ENCODE measurements at places on chromosomes 5 and 9.
A peak's percentile ranks its signal among the peaks of the same experiment; 100 is the strongest.

GRCh38 chr9:9754186-9754585 is 858.6 kb downstream of the PTPRD start:
- no peak for DNase-seq

- peak; percentile 80 for DNase-seq
Measured at GRCh38 chr9:122370869-122371755, at the start of gene PTGS1. TSS of gene PTGS1 (plus strand) at chr9:122371024. CDS start at chr9:122371085, 61 bp downstream.

GRCh38 chr9:137320555-137321384 is 18.7 kb upstream of the NRARP start:
- no peak for DNase-seq

DNA sequence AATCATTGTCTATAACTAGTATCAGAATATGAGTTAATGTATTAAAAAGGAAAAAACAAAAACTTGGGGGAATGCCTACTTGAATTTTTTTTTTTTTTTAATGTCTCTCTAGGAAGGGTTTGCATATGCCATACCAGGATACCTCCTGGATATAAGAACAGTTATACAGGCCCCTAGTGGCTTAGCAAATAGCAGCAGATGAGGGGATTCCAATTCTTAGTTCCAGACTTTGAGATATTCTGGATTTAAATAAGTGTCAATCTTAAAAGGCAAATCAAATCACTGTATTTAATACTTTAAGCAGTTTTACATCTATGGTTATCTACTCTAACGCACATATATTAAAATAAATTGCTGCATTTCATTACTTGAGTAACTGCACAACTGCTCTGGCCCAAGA is 1055.5 kb upstream of the DMAC1 start:
- no peak for DNase-seq

- peak; percentile 12 for DNase-seq
Measured at GRCh38 chr9:118635416-118635815, 733.8 kb downstream of the BRINP1 start.

DNA sequence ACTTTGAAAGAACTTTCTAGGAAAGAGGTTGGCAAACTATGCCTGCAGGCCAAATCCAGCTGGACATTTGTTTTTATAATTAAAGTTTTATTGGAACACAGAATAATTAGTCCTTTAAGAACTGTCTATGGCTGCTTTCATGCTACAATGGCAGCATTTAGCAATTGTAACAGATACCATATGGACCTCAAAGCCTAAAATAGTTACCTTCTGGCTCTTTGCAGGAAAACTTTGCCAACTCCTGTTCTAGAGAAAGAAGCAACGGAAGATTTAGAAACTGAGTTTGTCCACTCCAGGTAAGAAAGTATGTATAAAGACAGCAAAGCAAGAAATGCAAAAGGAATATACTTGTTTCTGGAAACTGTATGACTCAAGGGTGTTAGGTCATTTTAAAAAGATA is 281.7 kb upstream of the TRPM3 start:
- no peak for DNase-seq

- no peak for DNase-seq
Measured at GRCh38 chr5:117494188-117494587, 919.6 kb upstream of the SEMA6A start.

GRCh38 chr5:112656451-112656850 is 81.2 kb upstream of the APC start:
- no peak for DNase-seq

GRCh38 chr9:120557205-120557604 is 22.8 kb downstream of the CDK5RAP2 start:
- no peak for DNase-seq

DNA sequence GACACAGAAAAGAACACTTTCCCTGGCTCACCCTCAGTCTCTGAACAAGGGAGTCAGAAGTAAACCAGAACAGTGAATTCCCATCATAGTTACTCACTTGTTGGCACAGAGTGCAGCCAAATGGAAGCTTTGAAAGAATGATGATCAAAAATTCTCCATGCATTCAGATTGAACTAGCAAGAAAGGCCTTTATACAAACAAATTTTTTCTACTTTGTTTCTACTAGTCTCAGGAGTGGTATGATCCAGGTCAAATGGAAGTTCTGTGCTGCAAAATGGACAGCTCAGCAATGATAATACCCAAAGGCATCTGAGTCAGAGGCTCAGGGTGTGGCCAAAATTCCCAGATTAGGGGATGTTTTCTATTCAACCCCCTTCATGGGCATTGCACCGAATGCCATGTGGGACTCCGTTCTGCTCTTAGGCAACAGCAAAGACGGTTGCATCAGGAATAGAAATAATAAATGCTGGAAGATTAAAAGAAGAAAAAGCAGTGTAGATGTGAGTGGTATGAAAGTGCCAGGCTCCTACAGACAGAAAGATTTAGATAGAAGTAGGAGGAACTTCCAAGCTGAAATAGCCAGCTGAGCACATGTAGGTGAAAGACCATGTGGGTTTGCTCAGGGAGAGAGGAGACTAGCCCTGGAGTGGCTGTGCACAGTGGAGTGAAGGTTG is 24.0 kb upstream of the ASPN start:
- peak; percentile 90 for DNase-seq

DNA sequence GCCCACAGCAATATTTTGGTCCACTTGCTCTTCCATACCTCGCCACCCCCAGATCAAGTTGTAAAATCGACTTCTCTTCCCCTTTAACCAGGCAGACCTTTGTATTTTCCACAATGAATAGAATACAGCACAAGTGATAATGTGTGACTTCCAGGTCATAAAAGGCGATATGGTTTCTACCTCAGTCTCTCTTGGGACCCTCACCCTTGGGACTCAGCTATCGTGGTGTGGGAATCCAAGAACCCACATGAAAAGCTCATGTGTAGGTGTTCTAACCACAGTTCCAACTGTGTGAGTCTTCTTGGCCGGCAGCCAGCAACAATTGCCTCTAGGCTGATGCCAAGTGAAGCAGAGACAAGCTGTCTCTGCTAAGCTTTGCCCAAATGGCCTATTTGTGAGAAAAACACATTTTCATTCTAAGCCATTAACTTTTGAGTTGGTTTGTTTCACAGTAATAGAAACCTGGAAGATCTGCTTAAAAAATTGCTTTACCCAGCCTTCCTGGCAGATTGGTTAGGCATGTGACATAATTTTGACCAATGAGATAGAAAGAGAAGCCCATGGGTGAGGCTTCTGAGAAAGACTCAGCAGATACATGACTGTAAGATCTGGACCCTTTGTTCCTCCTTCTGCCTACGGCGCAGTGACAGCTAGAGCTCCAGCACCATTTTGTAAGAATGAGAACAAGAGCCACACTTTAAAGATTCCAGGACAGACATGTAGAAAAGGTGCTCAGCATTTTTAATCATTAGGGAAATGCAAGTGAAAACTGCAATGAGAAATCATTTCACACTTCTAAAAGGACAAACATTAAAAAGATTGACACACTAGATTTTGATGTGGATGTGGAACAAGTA is 18.3 kb upstream of the MLLT3 start:
- DNase-seq = no peak

- peak; percentile 45 for DNase-seq
Measured at GRCh38 chr9:35914301-35914807, 5.1 kb downstream of the SPAAR start.
